ENCODE measurements at places on chromosomes 6 and 20. TPM values are rescaled to one million over a fixed set of nuclear protein-coding genes. Genes with fewer than 3 reads are reported as not detected.

DNA sequence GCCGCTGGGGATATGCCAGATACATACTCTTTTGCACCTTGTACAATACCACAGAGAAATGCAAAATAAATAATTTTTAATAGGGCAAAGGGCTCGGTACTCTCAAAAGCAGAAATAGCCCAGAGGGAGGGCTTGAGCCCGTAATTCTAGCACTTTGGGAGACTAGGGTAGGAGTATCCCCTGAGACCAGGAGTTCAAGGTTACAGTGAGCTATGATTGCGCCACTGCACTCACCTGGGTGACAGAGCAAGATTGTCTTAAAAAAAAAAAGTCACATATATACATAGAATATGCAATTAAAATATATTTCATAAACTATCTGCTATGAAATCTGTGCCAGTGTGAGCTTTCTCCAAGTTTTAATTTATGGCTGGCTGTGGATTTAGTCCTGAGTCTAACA lies 818 bp upstream of the TRMT11 start:
- no peak for DNase-seq
- peak overlapping the region; percentile 95 for H3K27ac ChIP-seq
- H3K4me1 ChIP-seq: no peaks in the 10 kb centered on the region
- H3K36me3 ChIP-seq: no peaks in the 10 kb centered on the region
- H3K27me3 ChIP-seq: no peaks in the 10 kb centered on the region

Gene ATP6V1G2
- total RNA-seq: 1.6 TPM

GRCh38 chr20:53294804-53295203 lies 298.8 kb downstream of the ZNF217 start:
- H3K4me3 ChIP-seq: no peak overlapping the region
- no peaks in the 10 kb centered on the region for H3K36me3 ChIP-seq
- no peak overlapping the region for H3K27ac ChIP-seq
- no peak for DNase-seq
- no peaks in the 10 kb centered on the region for H3K27me3 ChIP-seq

DNA sequence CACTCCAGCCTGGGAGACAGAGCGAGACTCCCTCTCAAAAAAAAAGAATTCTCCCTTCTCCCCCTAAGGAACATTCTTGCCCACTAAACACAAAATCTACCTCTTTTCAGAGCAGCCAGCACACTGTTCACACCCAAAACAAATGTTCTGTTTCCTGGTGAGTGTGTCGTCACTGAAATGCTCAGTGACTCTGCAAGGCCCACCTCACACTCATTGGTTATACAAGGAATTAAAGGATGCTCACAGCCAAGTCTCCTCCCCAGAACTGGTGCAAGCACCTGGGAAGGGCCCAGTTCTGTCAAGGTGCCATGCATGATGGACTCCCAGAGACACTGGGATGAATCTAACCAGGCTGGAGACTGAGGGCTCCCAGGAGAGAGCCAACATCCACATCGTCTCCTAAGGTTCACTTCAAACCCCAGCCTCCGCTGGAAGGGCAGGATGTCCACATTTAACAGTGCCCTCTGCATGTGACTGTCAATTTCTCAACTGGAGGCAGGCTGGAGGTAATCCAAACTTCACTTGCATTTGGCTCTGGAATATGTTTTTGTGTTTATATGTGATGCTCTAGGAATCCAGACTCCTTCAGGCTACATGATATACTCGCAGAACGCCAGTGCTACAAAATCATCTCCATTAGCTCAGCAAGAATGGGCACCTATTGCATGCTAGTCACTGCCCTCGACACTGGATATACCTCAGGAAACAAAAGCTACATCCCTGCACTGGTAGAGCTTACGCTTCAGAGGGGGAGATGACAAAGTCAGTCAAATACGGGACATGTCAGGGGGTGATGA lies 7.1 kb downstream of the RRBP1 start:
- no peak overlapping the region for H3K27ac ChIP-seq
- H3K27me3 ChIP-seq: no peaks in the 10 kb centered on the region
- H3K36me3 ChIP-seq: no peaks in the 10 kb centered on the region
- DNase-seq: no peak
- no peak overlapping the region for H3K4me3 ChIP-seq

DNA sequence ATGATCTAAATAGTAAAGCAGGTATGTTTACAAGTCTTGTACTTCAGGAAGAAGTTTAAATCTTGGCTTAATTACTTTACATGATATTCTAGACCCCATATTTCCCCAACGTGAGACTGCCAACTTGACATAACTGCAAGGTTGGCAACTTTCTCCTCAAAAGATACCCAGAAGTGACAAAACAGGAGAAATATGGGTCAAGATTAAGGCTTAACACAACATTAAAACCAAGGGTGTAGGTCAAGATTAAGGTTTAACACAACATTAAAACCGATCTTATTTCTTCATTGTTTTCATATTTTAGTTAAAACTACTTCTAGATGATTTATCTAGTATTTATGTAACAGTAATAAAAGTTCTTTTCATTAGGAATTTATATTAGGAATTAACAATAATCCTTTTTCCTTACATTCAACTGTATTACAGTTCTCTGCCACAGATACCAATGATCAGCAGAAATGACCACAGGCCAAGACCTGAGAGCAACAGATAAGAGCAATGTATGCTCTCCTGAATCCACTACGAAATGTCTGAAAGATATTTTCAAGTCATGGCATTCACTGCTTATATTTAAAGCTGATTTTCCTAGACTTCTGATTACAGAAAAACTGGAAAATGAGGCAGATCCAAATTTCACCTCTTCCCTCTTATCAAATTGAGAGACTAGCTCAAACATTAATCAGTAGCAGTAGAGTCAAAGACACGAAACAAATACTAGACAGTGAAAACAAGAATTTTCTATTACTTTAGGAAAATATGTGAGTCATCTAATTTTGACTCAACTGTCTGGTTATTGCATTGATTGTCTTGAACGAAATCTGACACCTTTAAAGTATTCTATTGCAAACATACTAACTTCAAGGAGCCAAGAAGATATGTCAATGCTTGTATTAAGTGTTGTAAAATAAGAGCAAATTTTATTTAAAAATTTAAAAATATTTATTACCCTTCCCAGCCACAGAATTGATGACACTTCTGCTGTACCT lies 72.3 kb downstream of the RNGTT start:
- H3K4me3 ChIP-seq: no peak overlapping the region
- no peak overlapping the region for H3K27ac ChIP-seq
- no peaks in the 10 kb centered on the region for H3K27me3 ChIP-seq
- DNase-seq: no peak
- no peaks in the 10 kb centered on the region for H3K4me1 ChIP-seq

- no peak overlapping the region for H3K4me3 ChIP-seq
- no peaks in the 10 kb centered on the region for H3K36me3 ChIP-seq
- H3K27ac ChIP-seq: peak overlapping the region; percentile 69
- no peaks in the 10 kb centered on the region for H3K27me3 ChIP-seq
- DNase-seq: peak; percentile 70
These were observed 182.9 kb downstream of the LY86 start for GRCh38 chr6:6771224-6771945.

Gene NPEPL1
- total RNA-seq: 35.7 TPM

Gene SLC25A27
- 27.0 TPM for total RNA-seq

- H3K36me3 ChIP-seq: no peaks in the 10 kb centered on the region
- no peaks in the 10 kb centered on the region for H3K4me1 ChIP-seq
- no peak for DNase-seq
- H3K27ac ChIP-seq: no peak overlapping the region
- no peaks in the 10 kb centered on the region for H3K27me3 ChIP-seq
- no peak overlapping the region for H3K4me3 ChIP-seq
These were observed 84.8 kb downstream of the TTLL2 start for GRCh38 chr6:167409694-167410093.

- H3K36me3 ChIP-seq: no peaks in the 10 kb centered on the region
- peaks cover 4% of the 10 kb centered on the region for H3K4me1 ChIP-seq
- peak overlapping the region; percentile 68 for H3K4me3 ChIP-seq
- peak; percentile 50 for DNase-seq
- no peaks in the 10 kb centered on the region for H3K27me3 ChIP-seq
These were observed 780 bp downstream of the ZCCHC3 start for GRCh38 chr20:297925-298775.
